ENCODE measurements at places on chromosomes 3 and 15. TPM values are rescaled to one million over a fixed set of nuclear protein-coding genes. Genes with fewer than 3 reads are reported as not detected.

The C3orf80 gene
- not detected for total RNA-seq

The GOLGA8T gene
- 0.19 TPM for total RNA-seq

The ATP13A4 gene
- total RNA-seq, result 2.3 TPM

The UNC13C gene
- not detected for total RNA-seq
